ENCODE measurements at places on chromosomes 16 and 17.

DNA sequence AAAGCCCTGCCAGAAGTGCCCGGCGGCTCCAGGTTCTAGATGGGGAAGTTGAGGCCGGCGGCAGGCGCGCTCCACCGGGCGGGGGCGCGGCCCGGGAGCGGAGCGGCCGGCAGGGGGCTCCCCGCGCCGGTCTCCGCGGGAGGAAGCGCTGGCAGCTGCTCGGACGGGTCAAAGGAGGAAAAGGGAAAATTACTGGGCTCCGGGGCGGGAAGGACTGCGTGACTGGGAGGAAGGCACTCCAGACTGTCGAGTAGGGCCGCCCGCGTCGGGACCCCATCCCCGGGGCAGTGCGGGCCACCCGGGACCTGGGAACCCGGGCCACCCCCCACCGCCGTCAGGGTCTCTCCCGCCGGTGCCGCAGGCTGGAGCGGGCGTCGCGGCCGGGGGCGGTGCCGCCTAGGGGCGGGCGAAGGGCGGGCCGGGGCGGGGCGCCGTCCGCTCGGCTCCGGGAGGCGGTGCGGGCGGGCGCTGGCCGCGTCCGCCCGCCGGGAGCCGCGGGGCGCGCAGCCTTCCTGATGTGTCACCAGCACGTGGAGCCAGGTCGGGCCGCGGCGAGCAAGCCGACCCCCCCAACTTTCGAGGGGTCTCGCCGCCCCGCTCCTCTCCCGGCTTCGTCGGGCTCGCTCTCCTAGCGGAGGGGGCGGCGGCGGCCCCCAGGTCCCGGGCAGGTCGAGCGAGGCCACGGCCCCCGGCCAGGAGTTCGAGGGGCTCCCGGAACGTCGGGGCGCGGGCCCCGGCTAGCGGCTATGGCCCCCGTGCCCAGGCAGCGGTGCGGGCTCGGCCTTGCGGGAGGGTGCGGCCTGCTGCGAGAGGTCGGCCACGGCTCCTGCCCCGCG lies 167.5 kb downstream of the RAB11FIP4 start:
- H3K4me1 ChIP-seq, result peaks cover 14% of the 10 kb centered on the region
- no peaks in the 10 kb centered on the region for H3K36me3 ChIP-seq
- H3K27me3 ChIP-seq, result peaks cover 38% of the 10 kb centered on the region
- no peak overlapping the region for H3K27ac ChIP-seq
- peak overlapping the region; percentile 57 for H3K4me3 ChIP-seq

DNA sequence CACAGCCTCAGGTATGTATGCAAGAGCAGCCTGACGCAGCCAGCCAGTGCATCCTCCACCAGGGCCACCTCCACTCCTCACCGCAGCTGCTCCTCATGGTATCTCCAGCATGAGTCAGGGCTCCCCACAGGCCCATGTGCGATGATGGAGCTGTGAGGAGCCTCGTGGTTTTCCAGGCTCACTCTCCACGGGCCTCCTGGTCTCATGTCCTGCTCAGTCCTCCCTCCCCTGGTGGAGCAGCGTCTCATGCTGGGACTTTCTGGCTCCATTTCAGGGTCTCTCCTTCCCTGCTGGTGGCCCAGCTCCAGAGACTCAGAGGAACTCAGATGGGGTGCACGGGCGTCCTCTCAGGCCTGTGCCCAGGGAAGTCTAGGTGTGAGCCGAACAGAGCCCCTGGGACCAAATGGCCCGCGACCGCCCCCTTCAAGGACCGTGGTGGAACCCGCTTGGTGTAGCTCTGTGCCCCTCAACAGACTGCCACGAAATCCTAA lies 70.4 kb downstream of the METRNL start:
- H3K4me1 ChIP-seq, result peaks cover 39% of the 10 kb centered on the region
- DNase-seq, result no peak
- H3K27ac ChIP-seq, result no peak overlapping the region
- peaks cover 6% of the 10 kb centered on the region for H3K27me3 ChIP-seq

- H3K4me1 ChIP-seq, result peaks cover 12% of the 10 kb centered on the region
- H3K27ac ChIP-seq, result peak overlapping the region; percentile 63
- H3K27me3 ChIP-seq, result no peaks in the 10 kb centered on the region
Measured at GRCh38 chr17:29659155-29659554, 36.4 kb upstream of the CORO6 start.

GRCh38 chr16:50747207-50747956 lies 5.5 kb downstream of the CYLD start:
- H3K27ac ChIP-seq, result peak overlapping the region; percentile 92
- H3K27me3 ChIP-seq, result no peaks in the 10 kb centered on the region
- DNase-seq, result peak; percentile 60
- H3K4me3 ChIP-seq, result peak overlapping the region; percentile 72
- H3K4me1 ChIP-seq, result peaks cover 62% of the 10 kb centered on the region

DNA sequence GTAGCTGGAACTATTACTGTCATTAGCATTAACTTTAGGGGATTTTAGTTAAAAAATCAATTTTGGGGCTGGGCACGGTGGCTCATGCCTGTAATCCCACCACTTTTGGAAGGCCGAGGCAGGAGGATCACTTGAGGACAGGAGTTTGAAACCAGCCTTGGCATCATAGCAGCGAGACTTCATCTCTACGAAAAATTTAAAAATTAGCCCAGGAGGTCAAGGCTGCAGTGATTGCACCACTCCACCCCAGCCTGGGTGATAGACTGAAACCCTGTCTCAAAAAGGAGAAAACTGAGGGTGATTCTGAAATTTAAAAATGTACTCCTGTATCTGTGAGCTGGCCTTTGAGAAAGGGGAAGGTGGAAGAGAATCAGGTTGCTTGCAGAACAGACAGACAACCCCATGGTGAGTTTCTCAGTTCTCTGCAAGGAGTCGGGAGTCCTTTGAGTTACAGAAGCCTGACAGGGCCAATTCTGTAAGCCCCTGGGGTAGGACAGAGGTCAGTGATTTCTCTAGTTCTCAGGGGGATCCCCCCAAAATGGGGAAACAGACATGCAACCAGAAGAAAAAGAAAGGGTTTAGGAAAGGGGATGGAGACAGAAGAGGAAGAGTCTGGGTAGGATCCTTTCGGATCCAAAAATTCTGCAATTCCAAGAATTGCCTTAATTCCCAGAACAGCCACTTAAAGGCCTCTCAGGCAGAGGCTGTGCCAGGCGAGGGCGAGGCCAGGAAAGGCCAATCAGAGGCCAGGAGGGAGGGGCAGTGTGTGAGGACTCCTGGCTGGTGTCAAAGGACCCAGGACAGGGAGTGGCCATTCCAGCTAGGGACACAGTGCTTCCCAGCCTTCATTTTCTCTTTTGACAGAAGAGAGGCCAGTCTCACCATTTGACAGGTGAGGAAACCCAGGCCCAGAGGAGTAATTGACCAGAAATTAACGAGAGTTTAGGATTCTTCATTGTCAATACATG lies 6.7 kb downstream of the NUPR1 start:
- H3K27me3 ChIP-seq, result no peaks in the 10 kb centered on the region
- no peak overlapping the region for H3K27ac ChIP-seq
- no peaks in the 10 kb centered on the region for H3K36me3 ChIP-seq
- H3K4me1 ChIP-seq, result peaks cover 16% of the 10 kb centered on the region

DNA sequence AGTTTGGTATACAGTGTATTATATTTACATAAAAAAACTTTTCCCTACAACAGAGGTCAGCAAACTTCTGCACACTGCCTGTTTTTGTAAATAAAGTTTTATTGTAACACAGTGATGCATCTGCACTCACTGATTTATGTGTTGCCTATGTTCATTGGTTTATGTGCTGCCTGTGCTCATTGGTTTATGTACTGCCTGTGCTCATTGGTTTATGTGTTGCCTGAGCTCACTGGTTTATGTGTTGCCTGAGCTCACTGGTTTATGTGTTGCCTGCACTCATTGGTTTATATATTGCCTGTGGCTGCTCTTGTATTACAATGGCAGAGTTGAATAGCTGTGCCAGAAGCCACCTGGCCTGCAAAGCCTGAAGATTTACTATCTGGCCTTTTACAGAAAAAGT lies 81.6 kb downstream of the MYH11 start:
- peaks cover 20% of the 10 kb centered on the region for H3K27me3 ChIP-seq
- no peak overlapping the region for H3K4me3 ChIP-seq
- no peak for DNase-seq
- no peaks in the 10 kb centered on the region for H3K4me1 ChIP-seq
- no peaks in the 10 kb centered on the region for H3K36me3 ChIP-seq
- H3K27ac ChIP-seq, result no peak overlapping the region

DNA sequence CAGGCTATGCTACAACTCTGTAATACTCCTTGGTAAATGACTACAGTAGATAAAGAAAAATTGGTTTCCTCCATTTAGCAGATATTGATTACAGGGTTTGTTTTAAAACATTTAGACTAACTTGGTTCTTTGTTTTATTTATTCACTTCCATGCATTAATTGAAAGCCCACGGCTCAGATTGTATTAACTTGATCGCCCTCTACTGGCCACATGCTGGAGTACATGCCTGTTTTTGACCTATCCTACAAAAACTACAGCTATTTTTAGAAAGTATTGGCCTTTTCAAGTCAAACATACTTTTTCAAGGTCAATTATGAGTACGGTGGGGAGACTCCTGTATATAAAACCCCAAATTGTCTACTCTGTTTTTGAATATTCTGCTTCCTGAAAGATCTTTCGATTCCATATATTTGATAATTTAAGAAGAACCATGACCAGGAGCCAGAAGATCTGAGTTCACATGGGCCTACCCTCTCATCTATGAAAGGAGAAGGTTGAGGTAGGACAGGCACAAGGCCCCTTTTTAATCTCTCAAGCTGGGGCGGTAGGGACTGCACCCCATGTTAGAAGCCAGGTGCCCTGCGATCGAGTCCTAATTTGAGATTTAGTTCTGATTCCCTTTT lies 51.8 kb downstream of the CA10 start:
- H3K36me3 ChIP-seq, result no peaks in the 10 kb centered on the region
- DNase-seq, result peak; percentile 44
- no peaks in the 10 kb centered on the region for H3K27me3 ChIP-seq
- H3K4me3 ChIP-seq, result no peak overlapping the region

GRCh38 chr16:24838554-24839266 lies 7.1 kb upstream of the SLC5A11 start:
- no peak for DNase-seq
- no peak overlapping the region for H3K4me3 ChIP-seq
- no peaks in the 10 kb centered on the region for H3K4me1 ChIP-seq
- H3K27me3 ChIP-seq, result no peaks in the 10 kb centered on the region
- no peak overlapping the region for H3K27ac ChIP-seq

GRCh38 chr16:54953461-54953860 lies 22.8 kb downstream of the IRX5 start:
- H3K4me1 ChIP-seq, result no peaks in the 10 kb centered on the region
- H3K4me3 ChIP-seq, result no peak overlapping the region
- H3K36me3 ChIP-seq, result no peaks in the 10 kb centered on the region
- DNase-seq, result no peak
- H3K27me3 ChIP-seq, result no peaks in the 10 kb centered on the region

DNA sequence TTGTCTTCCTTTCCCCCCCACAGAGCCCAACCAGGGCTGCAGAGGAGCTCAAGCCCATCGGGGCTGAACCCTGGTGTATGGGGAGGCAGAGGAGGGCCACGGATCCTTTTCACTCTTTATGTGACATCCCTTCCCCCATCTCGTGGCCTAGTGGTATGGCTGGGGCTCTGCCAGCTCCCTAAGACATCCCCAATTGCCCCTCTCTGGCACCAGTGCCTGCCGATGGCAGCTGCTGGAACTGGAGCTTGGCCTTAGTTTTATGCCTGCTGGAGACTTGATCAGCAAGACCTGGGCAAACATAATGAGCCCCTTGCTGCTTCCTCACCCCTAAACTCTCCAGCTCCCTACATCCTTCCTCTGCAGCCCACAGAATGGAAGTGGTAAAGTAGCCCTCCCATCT lies 8.0 kb upstream of the TOP2A start:
- H3K36me3 ChIP-seq, result peaks cover 2% of the 10 kb centered on the region
- peaks cover 27% of the 10 kb centered on the region for H3K27me3 ChIP-seq
- H3K27ac ChIP-seq, result peak overlapping the region; percentile 1
- no peak overlapping the region for H3K4me3 ChIP-seq
- peaks cover 32% of the 10 kb centered on the region for H3K4me1 ChIP-seq
- no peak for DNase-seq

- no peak overlapping the region for H3K27ac ChIP-seq
- no peaks in the 10 kb centered on the region for H3K27me3 ChIP-seq
- DNase-seq, result no peak
- H3K36me3 ChIP-seq, result no peaks in the 10 kb centered on the region
- no peak overlapping the region for H3K4me3 ChIP-seq
- no peaks in the 10 kb centered on the region for H3K4me1 ChIP-seq
Measured at GRCh38 chr17:31074772-31075555, 19.8 kb upstream of the NF1 start.

GRCh38 chr16:83541231-83541630 lies 266.5 kb upstream of the HSBP1 start:
- H3K36me3 ChIP-seq, result no peaks in the 10 kb centered on the region
- H3K4me3 ChIP-seq, result no peak overlapping the region
- no peaks in the 10 kb centered on the region for H3K27me3 ChIP-seq
- DNase-seq, result no peak

Data from activated CD8-positive, alpha-beta memory T cell treated with anti-CD3 and anti-CD28 coated beads, Interleukin-2, amount 10 ng/mL, durations not matched to agents 7 days and 5 days (primary cell).